MG63 (cell line): ENCODE measurements at places on chromosomes 7 and 10.

GRCh38 chr10:7093368-7093767, 317.5 kb downstream of the SFMBT2 start:
- no peak for DNase-seq

DNA sequence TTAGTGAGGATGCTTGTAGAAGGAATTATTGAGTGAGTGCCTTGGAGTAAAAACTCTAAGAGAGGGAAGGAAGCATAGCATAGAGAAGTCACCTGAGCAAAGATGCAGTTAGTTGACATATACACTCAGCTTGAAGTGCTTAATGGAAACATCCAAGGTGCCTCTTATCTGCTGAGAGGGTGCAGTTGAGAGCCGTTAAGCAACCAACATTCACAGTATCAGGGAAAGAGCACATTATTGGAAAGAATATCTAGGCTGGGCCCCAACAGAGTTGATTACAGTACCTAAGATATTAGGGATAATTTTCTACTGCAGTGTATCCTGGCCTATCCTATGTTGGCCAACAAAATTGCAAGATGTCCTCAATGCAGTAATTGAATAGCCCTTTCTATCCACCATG, 302.0 kb downstream of the ETV1 start:
- DNase-seq, result no peak

GRCh38 chr7:71885487-71885886, 526.7 kb downstream of the CALN1 start:
- no peak for DNase-seq

DNA sequence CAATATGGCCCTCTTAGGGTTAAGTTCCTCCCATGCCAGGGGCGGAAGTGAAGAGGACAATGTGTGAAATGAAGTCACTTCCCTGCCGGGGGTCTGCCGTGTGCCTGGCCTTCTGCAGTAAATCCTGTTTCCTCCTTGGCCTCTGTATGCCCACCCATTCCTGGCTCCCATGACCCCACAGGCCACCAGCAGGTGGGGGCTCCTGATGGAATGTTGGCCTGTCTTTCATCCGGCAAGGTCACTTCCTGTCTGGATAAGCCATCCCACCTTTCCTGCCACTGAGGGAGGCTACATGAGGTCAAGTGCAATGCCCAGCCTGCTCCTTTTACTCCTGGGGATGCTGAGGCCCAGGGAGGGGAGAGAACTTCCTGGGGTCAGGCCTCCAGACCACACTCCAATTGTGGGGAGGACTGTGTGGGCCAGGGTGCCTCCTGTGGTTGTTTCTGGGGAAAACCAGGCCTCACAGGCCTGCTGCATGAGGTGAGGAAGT, 22.3 kb downstream of the PALD1 start:
- no peak for DNase-seq

- DNase-seq, result no peak
Measured at GRCh38 chr10:128473396-128473795, 347.2 kb upstream of the MKI67 start.

- no peak for DNase-seq
Measured at GRCh38 chr7:77391230-77391629, 24.9 kb downstream of the GSAP start.

- DNase-seq, result no peak
Measured at GRCh38 chr7:28411876-28412662, at the start of gene CREB5. CREB5 (plus strand) TSS chr7:28412518; CDS start chr7:28412915, 397 bp downstream.

DNA sequence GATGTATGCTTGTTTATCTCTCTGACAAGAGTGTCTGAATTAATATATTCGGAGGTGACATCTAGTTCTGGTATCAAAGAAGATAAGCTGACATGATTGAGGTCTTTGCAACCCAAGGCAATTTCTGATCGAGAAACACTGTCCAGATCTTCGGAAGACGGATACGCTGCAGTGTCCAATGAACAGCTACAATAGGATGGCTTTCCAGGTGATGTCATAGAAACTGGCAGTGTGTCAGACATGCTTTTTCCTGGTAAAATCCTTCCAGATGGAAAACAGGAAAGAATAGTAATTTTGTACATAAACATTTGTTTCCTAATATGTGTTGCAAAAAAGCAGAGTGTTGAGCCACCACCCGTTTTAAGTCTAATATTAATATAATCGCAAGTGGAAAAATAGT, 33.4 kb downstream of the VWDE start:
- no peak for DNase-seq
